Putamen (tissue), 1 donor: ENCODE measurements at places on chromosomes 13 and 19.
A peak's percentile ranks its signal among the peaks of the same experiment; 100 is the strongest.

DNA sequence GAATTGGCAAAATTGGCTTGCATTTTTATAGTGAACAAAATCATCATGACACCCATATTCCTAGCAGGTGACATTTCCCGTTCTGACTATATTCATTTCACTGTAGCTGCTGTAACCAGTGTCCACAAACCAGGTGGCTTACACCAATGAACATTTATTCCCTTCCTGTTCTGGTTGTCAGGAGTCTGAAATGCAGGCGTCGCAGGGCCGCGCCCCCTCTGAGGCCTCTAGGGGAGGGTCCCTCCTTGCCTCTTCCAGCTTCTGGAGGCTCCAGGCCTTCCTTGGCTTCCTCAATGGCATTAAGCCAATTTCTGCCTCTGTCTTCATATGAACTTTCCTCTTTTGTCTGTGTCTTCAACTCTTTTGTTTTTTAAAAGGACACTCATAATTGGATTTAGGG lies 6.5 kb upstream of the RLN3 start:
- DNase-seq = no peak

GRCh38 chr19:50657712-50658440 lies 8.6 kb downstream of the C19orf81 start:
- peak; percentile 99 for DNase-seq

- DNase-seq = no peak
Observed at GRCh38 chr13:37442996-37443395, 155.6 kb downstream of the POSTN start.

DNA sequence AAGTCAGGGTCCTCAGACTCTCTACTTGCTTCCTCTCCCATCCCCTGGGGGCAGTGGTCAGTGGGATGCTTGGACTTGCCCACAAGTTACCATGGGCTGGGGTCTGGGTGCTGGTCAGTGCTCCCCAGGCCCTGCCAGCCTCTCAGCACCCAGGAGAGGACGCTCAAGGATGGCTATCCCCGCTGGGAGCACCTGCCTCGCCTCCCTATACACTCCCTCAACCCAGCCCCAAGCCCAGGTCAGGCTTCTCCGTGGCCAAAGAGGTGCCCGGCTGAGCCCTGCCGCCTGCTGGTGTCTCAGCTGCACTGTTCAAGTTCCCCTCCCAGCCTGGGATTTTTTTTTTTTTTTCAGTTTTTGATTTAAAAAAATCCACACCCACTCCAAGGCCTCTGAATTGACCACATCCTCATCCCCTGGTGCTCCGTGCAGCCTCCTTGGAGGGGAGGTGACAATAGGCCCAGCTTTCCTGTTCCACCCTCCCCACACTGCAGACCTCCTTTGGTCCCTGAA lies 10.8 kb downstream of the F2RL3 start:
- no peak for DNase-seq

DNA sequence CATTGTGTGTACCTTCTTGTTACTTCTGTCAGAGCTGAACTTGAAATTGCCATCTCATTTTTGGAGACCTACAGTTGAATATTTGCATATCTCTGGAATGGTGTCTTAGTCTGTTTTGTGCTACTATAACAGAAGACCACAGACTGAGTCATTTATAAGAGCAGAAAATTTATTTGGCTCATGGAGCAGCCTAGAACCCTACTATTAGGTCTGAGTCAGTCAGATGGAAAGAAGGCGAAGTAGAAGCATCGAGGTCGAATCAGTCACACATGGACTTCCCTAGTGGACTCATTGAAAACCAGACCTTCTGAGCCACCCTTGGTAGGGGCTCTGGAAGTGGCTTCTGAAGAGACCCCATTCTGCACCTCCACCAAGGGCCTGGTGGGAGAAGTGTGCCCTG lies 33.9 kb upstream of the TPT1 start:
- no peak for DNase-seq

- no peak for DNase-seq
Observed at GRCh38 chr19:30552593-30552992, 180.4 kb downstream of the ZNF536 start.

DNA sequence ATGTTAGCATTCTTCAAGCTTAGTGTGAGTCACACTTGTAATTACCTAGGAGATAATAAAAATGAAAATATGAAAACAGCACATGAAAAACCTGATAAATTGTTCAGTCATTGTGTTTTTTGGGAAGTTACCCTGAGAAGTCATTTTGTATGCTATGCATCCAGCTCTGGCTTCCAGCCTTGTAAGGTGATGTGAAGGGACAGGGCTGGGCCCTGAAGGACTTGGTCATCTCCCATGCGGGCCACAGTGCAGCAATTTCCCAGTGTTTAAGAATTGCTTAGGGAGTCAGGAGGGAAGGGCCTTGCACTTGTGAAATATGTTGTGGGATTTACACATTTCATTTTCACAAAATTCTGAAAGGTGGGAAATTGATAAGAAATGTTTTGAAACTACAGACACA lies 41.3 kb downstream of the ARHGEF7 start:
- no peak for DNase-seq

DNA sequence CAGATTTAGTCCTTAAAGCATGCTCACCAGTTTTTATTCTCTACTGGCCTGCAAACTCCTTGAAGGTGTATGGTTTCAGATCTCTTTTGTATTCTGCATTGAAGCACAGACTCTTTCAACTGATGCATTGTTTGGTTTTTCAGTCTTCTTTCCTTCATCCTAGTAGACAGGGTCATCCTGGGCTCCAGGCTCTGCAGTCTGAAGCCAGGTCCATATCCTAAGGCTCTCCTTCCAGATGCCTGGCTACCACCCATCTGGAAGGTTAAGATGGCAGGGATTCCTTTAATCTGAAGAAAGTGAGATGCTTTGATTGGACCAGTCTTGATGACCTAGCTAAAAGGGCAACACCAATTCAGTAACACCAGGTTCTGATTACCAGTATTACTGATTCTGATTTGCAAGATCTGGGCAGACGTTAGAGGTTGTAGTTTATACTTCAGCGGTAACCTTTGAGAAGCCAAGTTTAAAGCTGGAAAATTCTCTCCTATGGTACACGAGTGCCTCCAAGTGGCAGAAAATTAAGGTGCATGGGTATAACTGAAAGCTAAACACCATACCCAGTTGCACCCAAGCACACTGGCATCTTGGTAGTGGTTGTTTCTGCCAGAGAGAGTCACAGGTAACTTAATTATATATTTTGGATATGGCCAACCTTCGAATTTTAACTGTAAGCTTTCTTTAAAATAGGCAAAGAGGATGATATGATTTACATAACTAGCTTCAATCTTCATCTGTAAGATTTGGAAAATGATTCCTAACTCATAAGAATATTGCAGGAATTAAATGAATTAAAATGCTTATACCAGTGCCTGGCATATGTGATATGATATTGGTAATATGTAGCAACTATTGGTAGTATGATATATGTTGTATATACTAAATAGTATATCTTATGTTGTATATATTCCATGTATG lies 1651.9 kb upstream of the MIR17HG start:
- no peak for DNase-seq

DNA sequence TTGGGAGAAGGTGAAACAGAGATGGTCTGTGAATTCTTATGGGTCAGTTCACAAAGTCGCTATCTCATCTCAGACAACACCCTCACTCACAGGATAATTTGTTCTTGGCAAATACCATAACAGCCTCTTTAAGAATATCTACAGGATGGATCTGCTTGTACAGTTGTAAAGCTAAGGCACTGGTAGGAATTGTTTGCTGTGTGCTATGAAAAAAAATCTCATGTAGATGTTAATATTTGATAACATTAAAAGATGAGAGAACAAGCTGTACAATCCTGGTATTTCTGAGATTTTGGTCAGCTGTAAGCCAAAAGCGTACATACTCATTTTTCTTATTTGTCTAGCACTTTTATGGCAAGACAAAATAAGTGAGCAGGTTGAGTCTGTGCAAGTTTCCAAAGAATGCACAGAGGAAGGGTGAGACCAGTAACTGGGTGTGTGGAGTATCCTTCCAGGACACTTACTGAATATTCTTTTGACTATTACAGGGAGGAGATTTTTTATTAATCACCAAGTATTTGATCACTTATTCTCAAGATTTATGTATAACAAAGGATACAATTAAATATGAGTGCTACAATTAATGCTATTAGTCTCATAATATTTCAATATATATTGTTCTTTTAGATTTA lies 814.5 kb upstream of the MIR17HG start:
- DNase-seq = no peak

DNA sequence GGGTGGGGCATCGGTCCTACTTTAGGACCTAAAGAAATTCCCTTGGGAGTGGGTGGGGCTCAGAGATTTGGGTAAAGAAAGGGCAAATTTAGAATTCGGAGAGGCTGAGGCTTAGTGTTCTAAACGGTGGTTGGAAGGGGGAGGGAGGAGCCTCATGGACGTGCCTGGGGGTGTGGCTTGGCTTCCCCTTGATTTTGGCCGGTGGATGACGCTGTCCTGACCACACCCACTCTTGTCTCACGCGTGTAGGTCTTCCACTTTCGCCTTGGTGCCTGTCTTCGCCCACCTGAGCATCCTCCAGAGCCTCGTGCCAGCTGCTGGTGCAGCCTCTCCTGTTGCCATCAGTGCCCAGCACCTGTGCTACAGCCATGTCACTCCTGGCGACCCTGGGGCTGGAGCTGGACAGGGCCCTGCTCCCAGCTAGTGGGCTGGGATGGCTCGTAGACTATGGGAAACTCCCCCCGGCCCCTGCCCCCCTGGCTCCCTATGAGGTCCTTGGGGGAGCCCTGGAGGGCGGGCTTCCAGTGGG lies 1.2 kb upstream of the NUP62 start:
- no peak for DNase-seq

- DNase-seq = no peak
Observed at GRCh38 chr13:24183741-24184182, 23.2 kb downstream of the SPATA13 start.

GRCh38 chr13:106100171-106100919 lies 435.1 kb downstream of the EFNB2 start:
- DNase-seq = no peak

DNA sequence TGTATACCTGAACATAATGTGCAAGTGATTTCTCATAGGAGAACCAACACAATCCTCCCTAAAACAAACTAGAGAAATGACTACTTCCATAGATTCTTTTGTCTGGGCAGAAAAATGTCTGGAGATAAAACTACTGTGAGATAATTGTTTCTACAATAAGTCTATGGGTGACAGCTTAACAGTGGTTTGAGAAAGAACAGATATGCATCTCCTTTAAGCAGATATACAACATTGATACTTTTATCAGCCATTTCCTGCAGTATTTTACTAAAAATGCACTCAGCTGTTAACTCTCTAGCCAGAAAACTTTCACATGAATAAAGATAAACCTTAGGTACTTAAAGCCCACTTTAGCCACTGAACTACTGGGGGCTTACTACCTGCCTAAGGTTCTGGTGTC lies 1132.4 kb downstream of the EFNB2 start:
- DNase-seq = no peak

DNA sequence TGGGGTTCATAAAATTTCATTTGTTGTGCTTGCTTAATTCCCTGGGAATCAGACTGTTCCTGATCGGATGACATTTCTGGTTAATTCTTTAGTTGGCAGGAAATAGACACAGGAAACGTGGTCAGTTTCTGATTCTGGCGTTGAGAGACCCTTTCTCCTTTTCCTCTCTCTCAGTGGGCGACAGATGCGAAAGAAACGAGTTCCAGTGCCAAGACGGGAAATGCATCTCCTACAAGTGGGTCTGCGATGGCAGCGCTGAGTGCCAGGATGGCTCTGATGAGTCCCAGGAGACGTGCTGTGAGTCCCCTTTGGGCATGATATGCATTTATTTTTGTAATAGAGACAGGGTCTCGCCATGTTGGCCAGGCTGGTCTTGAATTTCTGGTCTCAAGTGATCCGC lies 10.8 kb downstream of the LDLR start:
- DNase-seq = no peak

GRCh38 chr13:80050252-80050651 lies 290.7 kb downstream of the SPRY2 start:
- DNase-seq = no peak

DNA sequence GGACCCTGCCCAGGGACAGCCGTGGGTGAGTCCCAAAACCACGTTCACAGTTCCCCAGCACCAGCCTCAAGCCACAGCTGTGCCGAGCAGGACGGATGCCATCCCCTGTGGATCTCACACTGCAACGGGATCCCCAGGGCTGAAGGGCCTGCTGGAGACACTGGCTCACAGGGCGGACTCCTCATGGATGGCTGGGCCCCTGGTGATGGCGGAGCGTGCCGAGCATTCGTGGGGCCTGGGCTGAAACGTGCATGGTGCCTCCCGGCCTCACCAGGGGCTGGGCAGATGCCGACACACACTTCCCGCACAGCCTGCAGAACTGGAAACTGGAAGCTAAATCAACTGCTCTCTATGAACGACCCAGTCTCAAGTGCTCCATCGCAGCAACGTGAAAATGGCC lies 9.6 kb downstream of the RNF126 start:
- no peak for DNase-seq

GRCh38 chr19:49559928-49560327 lies 20.4 kb downstream of the NOSIP start:
- no peak for DNase-seq

DNA sequence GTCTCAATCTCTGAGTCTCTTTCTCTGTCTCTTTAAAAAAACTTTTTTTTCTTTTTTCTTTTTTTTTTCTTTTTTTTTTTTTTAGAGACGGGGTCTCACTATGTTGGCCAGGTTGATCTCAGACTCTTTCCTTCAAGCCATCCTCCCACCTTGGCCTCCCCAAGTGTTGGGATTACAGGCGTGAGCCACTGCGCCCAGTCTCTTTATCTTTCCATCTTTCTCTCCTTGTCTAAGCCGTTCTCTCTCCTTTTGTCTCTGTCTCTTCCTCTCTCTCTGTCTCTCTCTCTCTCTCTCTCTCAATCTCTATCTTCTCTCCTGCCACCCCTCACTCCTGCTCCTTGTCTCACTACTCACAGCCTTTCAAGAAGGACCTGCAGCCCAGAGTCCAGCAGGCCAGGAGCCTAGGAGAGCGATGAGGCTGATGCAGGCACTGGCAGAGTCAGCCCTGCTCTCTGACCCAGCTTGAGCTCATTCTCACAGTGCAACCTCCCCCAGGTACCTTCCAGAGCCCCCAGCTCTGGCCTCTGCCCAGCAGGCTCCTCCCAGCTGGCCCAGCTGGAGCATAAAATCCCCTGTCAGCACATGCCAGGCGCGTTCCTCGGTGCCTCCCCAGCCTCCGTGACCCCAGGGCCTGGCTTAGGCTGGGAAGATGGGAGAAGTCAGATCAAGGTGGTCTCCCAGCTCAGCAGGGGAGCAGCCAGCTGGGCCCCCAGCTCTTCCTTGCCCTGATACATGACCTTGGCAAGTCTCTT lies at the start of gene NPHS1:
Gene NPHS1, minus strand, starts transcription at position 476 of the 752 bp plus-strand sequence. CDS start 667 bp downstream, outside the sequence.
- DNase-seq = no peak

GRCh38 chr13:75432045-75432444 lies 49.9 kb downstream of the TBC1D4 start:
- no peak for DNase-seq
